ENCODE measurements at places on chromosomes 12 and 14. TPM values are rescaled to one million over a fixed set of nuclear protein-coding genes. Genes with fewer than 3 reads are reported as not detected.

The HIGD1C gene
- total RNA-seq, result not detected

The CD163L1 gene
- not detected for total RNA-seq

The MGAT4C gene
- total RNA-seq, result not detected

The CCDC175 gene
- not detected for total RNA-seq

The GSKIP gene
- 47.3 TPM for total RNA-seq

The FLVCR2 gene
- not detected for total RNA-seq

The SOX5 gene
- total RNA-seq, result not detected

The ALX1 gene
- total RNA-seq, result not detected

The OAS3 gene
- total RNA-seq, result 0.38 TPM

The MANSC1 gene
- total RNA-seq, result 2.5 TPM

The ARID2 gene
- total RNA-seq, result 11.6 TPM
